Kidney (tissue), 22 donors: ENCODE measurements at places on chromosomes 4 and X. TPM values are rescaled to one million over a fixed set of nuclear protein-coding genes. Genes with fewer than 3 reads are reported as not detected.

The LUZP4 gene
- total RNA-seq = not detected

The RPA4 gene
- total RNA-seq = 0.57 TPM

The MAP9 gene
- 20.1 TPM for total RNA-seq

The CYBB gene
- total RNA-seq = 43.7 TPM

The ARL9 gene
- 0.19 TPM for total RNA-seq

The OTUD5 gene
- total RNA-seq = 56.2 TPM

The NUDT10 gene
- 5.2 TPM for total RNA-seq

The ARHGEF6 gene
- total RNA-seq = 15.8 TPM

GRCh38 chrX:148389629-148390028, 110.8 kb upstream of the AFF2 start:
- H3K36me3 ChIP-seq = no peaks in the 10 kb centered on the region
- no peak overlapping the region for H3K4me3 ChIP-seq
- no peak for DNase-seq
- H3K27me3 ChIP-seq = no peaks in the 10 kb centered on the region
- H3K4me1 ChIP-seq = no peaks in the 10 kb centered on the region

- no peak overlapping the region for H3K4me3 ChIP-seq
- no peaks in the 10 kb centered on the region for H3K36me3 ChIP-seq
- DNase-seq = no peak
- no peaks in the 10 kb centered on the region for H3K4me1 ChIP-seq
- H3K27me3 ChIP-seq = no peaks in the 10 kb centered on the region
These were observed 125.7 kb downstream of the CRLF2 start for GRCh38 chrX:1086444-1087409.

DNA sequence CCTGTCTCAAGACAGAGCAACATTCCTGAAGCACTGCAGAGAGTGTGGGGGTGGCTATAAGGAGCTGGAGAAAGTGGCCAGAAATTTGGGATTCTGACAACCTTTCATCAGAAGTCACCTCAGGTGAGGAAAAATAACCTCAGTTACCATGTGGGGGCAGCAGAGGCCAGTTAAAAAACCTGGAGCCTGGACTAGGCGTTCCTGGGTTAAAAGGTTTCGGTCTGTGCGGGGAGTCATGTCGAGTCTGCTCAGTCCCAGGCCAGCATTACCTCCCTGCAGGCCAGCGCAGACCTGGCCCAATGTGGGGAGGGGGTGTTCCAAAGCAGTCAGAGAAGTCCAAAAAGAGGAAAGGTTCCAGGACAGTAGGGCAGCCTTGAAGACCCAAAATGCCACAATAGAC, 10.9 kb upstream of the NALF2 start:
- H3K27ac ChIP-seq = no peak overlapping the region
- no peaks in the 10 kb centered on the region for H3K36me3 ChIP-seq
- DNase-seq = peak; percentile 32

DNA sequence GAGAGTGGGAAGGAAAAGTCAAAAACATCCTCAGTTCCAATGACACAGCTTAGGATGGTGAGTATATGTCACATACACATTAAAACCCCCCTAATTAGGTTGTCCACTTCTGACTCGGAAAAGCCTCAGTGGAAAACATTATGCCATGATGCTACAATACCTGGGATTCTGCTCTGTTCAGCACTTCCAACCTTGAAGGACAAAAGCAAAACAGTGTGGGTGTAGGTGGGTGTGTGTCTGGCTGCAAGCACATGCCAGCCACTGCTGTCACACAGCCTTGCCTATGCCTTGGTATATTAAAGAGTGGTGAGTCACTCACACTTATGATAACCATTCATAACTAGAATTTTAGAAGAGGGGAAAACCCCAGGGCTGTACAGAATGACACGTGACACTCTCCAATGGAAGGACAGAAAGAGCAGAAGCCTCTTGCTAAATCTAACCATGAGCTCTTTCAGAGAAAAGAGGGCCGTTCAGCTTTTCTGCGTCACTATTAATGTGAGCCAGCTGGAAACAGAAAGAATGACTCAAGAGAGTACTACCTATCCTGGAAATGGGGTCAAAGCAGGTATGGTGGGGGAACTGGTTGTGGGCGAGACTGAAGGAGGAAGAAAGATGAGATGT, 159.6 kb downstream of the TET2 start:
- H3K4me1 ChIP-seq = no peaks in the 10 kb centered on the region
- H3K4me3 ChIP-seq = no peak overlapping the region
- no peaks in the 10 kb centered on the region for H3K36me3 ChIP-seq
- H3K27me3 ChIP-seq = no peaks in the 10 kb centered on the region

- no peak overlapping the region for H3K27ac ChIP-seq
- no peak for DNase-seq
- no peaks in the 10 kb centered on the region for H3K36me3 ChIP-seq
- no peak overlapping the region for H3K4me3 ChIP-seq
- no peaks in the 10 kb centered on the region for H3K27me3 ChIP-seq
- no peaks in the 10 kb centered on the region for H3K4me1 ChIP-seq
These were observed 245.0 kb downstream of the EVC2 start for GRCh38 chr4:5463361-5463760.

DNA sequence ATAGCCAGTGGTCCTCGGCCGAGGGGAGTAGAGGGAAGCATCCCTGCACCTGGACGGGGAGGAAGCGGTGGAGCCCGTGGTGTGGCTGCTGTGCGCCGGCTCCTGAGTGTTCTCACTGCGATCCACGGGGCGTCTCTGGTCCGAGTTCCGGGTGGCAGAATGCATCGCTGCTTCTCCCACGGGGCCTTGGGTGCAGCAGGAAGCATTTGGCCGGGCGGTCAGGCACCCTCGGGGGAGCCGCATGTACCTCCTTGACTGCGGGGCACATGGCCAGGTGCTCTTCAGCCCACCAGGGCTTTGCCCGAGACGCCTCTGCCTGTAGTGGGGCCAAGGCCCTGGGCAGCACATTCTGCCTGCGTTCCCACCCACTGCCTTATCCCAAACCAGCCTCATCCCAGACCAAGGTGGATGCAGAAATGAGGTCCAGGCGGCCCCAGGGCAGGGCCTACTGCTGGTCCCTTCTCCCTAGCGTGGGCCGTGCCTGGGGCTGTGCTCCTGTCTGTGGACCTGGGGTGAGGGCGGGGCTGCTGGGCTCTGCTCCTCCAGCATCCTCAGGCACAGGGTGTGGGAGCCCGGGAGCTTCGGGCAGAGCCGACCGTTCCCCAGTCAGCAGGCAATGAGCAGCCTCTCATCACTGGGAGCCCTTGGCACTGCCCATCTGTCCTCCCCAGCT, 27.5 kb downstream of the NKX1-1 start:
- H3K4me1 ChIP-seq = no peaks in the 10 kb centered on the region
- no peaks in the 10 kb centered on the region for H3K27me3 ChIP-seq
- no peak overlapping the region for H3K27ac ChIP-seq
- peak; percentile 23 for DNase-seq
- H3K36me3 ChIP-seq = peaks cover 2% of the 10 kb centered on the region

DNA sequence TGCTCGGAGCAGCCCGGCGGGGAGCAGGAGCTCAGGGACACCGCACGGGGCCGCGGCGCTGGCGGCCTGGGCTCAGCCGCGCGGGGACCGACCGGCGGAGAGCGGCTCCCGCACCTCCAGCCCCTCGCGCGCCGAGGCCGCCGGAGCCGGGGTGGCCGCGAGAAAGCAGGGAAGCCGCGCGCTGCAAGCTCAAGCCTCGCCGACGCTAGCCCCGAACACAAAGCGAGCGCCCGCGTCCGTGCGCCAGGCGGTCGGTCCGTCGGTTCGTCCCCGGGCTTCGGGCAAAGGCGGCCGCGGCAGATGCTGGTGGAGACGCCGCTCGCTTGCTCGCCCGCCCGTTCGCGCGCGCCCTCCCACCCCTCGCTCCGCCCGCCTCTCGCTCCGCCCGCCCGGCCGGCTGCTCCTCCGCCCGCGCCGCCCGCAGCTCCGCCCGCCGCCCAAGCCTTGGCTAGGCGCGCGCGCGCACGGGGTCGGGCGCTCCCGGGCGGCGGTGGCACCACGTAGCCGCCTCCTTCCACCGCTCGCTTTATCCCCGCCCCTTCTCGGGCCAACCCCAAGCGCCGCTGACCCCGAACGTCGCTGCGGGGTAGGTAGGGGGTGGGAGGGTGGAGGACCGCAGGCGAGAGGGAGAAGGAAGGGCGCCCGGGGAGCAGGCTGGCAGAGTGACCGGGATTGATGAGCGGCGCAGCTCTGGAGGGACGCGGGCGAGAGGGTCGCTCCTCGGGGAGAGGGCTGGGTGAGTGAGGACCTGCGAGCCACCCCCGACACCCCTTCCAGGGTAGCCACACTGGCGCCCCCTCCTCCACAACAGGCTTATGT, at the start of gene TSPAN5:
Gene TSPAN5, minus strand, starts transcription at position 325 of the 819 bp plus-strand sequence.
- peak; percentile 79 for DNase-seq
- peak within 1 kb of the TSS; percentile 4 for H3K27ac ChIP-seq
- H3K36me3 ChIP-seq = no peaks in the 10 kb centered on the region
- H3K4me1 ChIP-seq = no peaks in the 10 kb centered on the region
- no peaks in the 10 kb centered on the region for H3K27me3 ChIP-seq

- no peaks in the 10 kb centered on the region for H3K4me1 ChIP-seq
These were observed 327.7 kb upstream of the F9 start for GRCh38 chrX:139202742-139203420.

GRCh38 chr4:57077550-57078343, 32.4 kb downstream of the IGFBP7 start:
- H3K36me3 ChIP-seq = peaks cover 4% of the 10 kb centered on the region
- H3K27me3 ChIP-seq = no peaks in the 10 kb centered on the region
- peak overlapping the region; percentile 85 for H3K27ac ChIP-seq
- peak; percentile 47 for DNase-seq

GRCh38 chr4:158374318-158374717, 147.4 kb upstream of the RXFP1 start:
- H3K27ac ChIP-seq = no peak overlapping the region
- DNase-seq = no peak
- H3K36me3 ChIP-seq = no peaks in the 10 kb centered on the region

GRCh38 chr4:574346-575161, 1.5 kb downstream of the TMEM271 start:
- no peaks in the 10 kb centered on the region for H3K36me3 ChIP-seq
- no peaks in the 10 kb centered on the region for H3K4me1 ChIP-seq
- no peak overlapping the region for H3K27ac ChIP-seq
- no peak overlapping the region for H3K4me3 ChIP-seq

DNA sequence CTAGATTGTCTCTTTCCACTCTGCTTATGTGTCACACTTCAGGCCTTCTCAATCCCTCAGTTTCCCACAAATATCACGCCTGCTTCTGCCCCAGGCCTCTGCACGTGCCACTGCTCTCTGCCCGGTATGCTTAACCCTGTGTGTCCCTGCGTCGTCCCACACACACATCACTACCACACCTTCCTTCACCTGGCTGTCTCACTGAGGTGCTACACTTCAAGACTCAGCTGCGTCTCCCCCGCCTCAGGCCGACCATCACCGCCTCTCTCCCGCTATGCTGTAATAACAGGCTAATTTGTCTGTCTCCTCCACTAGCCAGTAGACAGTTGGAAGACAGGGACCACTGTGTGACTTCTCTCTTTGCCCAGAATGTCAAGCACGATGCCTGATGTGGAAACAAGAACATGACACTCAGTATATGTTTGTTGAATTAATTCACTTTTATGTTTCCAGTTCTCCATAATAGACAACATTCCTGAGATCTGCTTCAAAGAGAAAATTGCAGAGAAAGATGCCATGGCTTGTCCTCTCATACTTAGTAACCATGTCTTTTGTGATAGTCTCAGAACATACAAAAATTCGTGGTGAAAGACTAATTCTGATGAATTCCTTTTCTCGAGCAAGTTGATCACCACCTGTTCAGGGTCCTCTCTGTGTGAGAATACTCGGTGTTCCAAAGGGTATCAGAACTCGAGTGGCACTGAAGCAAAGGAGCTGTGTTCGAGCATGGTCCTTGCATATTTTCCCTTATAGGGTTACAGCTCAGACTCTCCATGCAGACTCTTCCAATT, 54.2 kb downstream of the AFAP1 start:
- H3K4me1 ChIP-seq = no peaks in the 10 kb centered on the region
- DNase-seq = no peak
- H3K4me3 ChIP-seq = no peak overlapping the region

DNA sequence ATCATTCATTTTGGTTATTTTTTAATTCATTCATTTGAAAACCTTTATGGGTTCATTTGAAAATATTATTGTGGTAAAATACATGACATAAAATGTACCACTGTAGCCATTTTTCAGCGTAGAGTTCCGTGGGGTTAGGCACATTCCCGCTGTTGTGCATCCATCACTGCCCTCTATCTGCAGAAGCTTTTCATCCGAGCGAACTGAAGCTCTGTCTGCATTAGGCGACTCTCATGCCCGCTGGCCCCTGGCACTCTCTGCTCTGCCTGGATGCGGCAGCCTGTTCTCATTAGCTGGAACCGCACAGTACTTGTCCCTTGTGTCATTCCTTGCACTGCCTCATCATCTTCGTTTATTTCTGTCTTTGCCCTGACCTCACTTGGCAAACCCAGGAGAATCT, 17.5 kb downstream of the CFAP99 start:
- no peak overlapping the region for H3K4me3 ChIP-seq
- DNase-seq = no peak
- H3K27me3 ChIP-seq = no peaks in the 10 kb centered on the region

GRCh38 chr4:114615435-114615834, 16.8 kb downstream of the UGT8 start:
- peak; percentile 83 for DNase-seq
- peak overlapping the region; percentile 93 for H3K27ac ChIP-seq
- H3K4me1 ChIP-seq = no peaks in the 10 kb centered on the region

DNA sequence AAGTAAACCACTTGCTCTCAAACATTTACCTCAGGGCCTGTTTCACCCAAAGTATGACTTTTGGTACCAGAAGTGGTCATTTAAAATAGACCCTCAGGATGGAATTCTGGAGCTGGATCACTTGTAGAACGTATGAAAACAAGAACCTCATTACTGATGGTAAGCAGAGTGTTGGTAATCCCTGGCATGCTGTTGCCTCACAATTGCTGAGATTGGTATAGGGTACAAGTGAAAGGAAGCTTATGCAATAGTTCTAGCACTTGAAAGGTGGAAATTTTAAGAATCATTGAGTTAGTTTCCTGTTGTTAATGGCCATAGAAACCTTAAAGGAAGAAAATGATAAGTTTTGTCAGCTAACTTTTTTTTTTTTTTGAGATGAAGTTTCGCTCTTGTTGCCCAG, 22.3 kb upstream of the THOC2 start:
- H3K27me3 ChIP-seq = no peaks in the 10 kb centered on the region
- no peaks in the 10 kb centered on the region for H3K4me1 ChIP-seq
- DNase-seq = no peak
- H3K27ac ChIP-seq = no peak overlapping the region

- H3K4me3 ChIP-seq = no peak overlapping the region
- H3K4me1 ChIP-seq = no peaks in the 10 kb centered on the region
- no peak overlapping the region for H3K27ac ChIP-seq
- no peaks in the 10 kb centered on the region for H3K36me3 ChIP-seq
- DNase-seq = no peak
These were observed 118.5 kb upstream of the PABPC4L start for GRCh38 chr4:134320048-134320447.

DNA sequence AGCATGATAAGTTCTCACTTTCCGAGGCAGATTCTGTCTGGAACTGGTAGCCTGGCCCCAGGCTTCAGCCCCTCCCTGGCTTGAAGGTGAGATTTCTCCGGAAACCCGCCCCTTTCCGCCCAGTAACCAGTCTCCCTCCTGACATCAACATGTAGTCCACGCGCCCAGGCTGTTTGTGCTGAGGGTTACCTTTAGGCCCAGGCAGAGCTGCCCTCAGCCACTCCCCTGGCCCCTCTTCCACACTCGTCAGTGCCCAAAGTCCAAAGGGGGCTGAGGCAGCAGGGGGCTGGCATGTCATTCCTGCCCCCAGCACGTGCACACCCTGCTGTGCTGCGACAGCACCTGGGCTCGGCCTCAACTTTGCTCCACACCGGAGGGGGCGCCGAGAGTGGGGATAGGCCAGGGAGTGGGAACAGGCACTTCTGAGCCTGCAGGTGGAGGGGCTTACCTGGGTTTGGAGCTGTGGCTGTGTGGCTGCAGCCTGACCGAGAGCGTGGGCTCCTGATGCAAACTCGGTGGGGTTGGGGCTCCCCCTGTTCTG, 69.5 kb upstream of the ANK2 start:
- H3K36me3 ChIP-seq = no peaks in the 10 kb centered on the region
- H3K27ac ChIP-seq = no peak overlapping the region
- DNase-seq = no peak
- H3K4me3 ChIP-seq = no peak overlapping the region
- H3K27me3 ChIP-seq = no peaks in the 10 kb centered on the region
